ENCODE measurements at places on chromosomes 5 and 9. TPM values are rescaled to one million over a fixed set of nuclear protein-coding genes. Genes with fewer than 3 reads are reported as not detected.

Gene CFAP157
- total RNA-seq, result 2.3 TPM

Gene QRFP
- not detected for total RNA-seq

DNA sequence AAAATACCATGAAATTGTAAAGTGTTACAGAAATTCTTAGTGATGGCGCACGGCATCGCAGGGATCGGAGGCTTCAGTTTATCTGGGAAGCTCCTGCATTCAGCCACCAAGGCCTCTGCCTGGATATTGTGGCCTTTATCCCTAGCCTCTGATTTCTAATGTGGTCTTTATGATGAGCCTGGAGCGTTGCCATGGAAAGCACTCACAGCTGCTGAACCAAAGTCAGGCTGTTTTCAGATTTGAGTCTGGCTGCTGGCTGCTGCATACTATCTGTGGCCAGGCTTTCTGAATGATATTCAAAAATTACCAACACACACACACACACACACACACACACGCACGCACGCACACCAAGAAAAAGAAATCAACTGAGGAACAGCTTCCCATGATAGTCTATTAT, 101.1 kb upstream of the ZNF366 start:
- no peaks in the 10 kb centered on the region for H3K36me3 ChIP-seq
- DNase-seq, result no peak
- no peaks in the 10 kb centered on the region for H3K27me3 ChIP-seq
- H3K27ac ChIP-seq, result no peak overlapping the region

DNA sequence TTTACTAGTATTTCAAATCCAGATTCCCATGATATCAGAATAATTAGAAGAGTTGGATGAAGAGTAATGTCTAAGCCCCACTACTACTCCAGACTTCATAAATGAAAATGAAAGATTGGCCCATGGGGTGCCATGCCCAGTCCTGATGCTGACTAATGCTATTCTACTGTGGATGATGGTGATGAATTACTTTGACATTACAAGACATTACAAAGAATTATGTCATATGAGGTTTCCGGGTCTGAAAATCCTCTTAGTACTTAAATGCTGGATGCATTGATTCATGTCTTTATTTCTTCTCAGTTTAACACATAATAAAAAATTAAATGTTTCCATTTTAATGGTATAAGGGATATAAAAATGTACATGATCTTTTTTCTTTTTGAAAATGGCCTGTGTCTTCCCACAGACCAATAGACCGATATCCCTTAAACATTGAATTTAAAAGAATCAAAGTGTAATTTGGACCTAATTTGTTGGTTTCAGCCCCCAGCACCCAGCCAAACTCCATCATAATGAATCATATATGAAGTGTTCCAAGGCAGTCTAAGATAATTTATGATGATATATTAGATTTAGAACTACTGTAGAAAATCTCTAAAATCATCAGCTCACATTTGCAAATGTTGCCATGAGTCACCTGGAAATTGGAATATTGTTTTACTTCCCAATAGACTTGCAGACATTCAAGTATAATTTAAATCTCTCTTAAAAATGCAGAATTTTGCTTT, 223.6 kb upstream of the SGCD start:
- no peak for DNase-seq
- no peaks in the 10 kb centered on the region for H3K36me3 ChIP-seq
- no peaks in the 10 kb centered on the region for H3K27me3 ChIP-seq
- H3K4me1 ChIP-seq, result no peaks in the 10 kb centered on the region
- no peak overlapping the region for H3K4me3 ChIP-seq

Gene NEUROG1
- total RNA-seq, result not detected

All from body of pancreas (tissue), 4 donors.